A549 treated with RU486 at 1 μM for 4 hours (cell line): ENCODE measurements at places on chromosomes 7 and 10. TPM values are rescaled to one million over a fixed set of nuclear protein-coding genes. Genes with fewer than 3 reads are reported as not detected.

The MSMB gene
- total RNA-seq = not detected in 5 replicates

The MYOZ1 gene
- total RNA-seq = not detected in 5 replicates

The AKR1C8 gene
- 0.21 TPM in 1 of 5 replicates, not detected in the others for total RNA-seq

The BUD31 gene
- total RNA-seq = 142 to 167 TPM (median 148 TPM) in 5 replicates

The IFIT1 gene
- total RNA-seq = 4.3 to 7.0 TPM (median 5.3 TPM) in 5 replicates

The TRDMT1 gene
- 1.3 to 4.0 TPM (median 3.7 TPM) in 5 replicates for total RNA-seq

The CLDN4 gene
- total RNA-seq = 4.2 to 7.1 TPM (median 5.1 TPM) in 5 replicates

The UCMA gene
- not detected in 5 replicates for total RNA-seq

The FAM20C gene
- 27.6 to 39.7 TPM (median 34.7 TPM) in 5 replicates for total RNA-seq

The EIF5AL1 gene
- total RNA-seq = 2.1 to 3.7 TPM (median 3.1 TPM) in 5 replicates

The MINPP1 gene
- 12.2 to 29.4 TPM (median 27.0 TPM) in 5 replicates for total RNA-seq
